SW480 (cell line): ENCODE measurements at places on chromosomes 11 and 22.
A peak's percentile ranks its signal among the peaks of the same experiment; 100 is the strongest.

DNA sequence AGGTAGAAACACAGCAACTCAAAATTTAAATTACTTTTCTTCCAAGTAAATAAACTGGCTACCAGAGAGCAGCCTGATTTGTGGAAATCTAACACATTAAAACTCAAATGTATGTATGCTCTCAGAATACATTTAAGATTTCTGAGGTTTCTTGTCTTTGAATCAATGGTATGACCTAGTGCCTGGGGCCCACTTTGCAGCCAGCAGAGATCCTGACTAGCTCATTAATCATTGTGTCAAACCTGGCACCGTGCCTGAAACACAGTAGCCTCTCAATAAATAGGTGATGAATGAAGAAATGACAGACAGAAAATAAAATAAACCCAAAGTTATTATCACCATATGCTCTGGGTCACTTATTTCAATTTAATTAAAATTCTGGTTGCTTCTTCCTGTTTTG is 176.2 kb upstream of the FAT3 start:
- DNase-seq: no peak

- no peak for DNase-seq
Observed at GRCh38 chr22:32044477-32044876, 1.4 kb downstream of the SLC5A1 start.

DNA sequence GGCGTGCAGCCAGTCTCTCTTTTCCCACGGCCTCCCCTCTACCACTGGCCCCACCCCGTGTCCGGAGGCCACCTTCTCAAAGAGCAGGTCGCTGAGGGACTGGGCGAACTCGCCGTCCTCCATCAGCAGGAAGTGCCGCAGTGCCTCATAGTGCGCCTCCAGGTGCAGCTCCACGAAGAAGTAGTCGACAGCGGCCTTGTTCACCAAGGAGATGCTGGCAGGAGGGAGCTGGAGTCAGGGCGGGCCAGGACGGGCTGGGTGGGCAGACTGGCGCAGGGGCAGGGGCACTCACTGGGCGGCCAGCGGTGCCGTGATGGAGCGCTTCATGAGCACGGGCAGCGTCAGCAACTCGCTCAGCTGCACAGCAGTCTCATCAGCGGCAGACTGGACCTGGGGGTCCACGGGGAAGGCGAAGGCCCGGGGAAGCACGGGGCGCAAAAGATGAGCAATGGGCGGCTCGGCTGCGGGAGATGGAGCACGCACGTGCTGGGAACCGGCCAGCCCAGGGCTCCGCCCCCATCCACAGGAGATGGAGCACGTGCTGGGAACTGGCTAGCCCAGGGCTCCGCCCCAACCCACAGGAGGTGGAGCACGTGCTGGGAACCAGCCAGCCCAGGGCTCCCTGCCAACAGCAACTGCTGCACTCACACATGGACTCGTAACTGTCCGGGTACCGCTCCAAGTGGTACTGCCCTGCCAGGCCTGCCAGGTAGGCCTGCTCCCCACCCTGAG is 18.4 kb downstream of the SELENOO start:
- DNase-seq: peak; percentile 70

DNA sequence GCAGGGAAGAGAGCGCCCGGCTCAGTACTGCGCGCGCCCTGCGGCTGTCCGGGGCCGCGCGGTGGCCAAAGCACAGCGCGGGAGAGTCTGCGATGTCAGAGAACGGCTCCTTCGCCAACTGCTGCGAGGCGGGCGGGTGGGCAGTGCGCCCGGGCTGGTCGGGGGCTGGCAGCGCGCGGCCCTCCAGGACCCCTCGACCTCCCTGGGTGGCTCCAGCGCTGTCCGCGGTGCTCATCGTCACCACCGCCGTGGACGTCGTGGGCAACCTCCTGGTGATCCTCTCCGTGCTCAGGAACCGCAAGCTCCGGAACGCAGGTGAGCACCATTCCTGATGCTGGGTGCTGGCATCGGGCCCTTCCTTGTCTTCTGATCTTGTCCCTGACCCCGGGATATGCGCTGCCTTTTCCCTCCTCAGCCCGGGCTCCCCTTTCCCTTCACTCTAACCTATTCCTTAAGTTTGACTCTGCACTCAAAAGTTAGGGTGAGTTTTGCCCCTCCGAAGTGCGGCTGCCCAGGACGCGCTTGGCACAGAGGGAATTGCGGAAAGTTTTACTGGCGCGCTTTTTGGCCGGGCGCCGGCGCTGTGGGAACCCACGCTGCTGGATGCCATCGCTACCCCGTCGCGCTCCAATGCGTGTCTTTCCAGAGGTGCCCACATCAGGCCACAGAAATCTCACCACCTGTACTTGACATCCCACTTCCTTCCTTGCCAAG is at the start of gene MTNR1B:
Gene MTNR1B (plus strand): TSS at position 18 of the 714 bp plus-strand sequence. CDS start 75 bp downstream, at position 93.
- DNase-seq: no peak
